Smooth muscle cell of the umbilical artery (primary cell): ENCODE measurements at places on chromosomes 4 and X. TPM values are rescaled to one million over a fixed set of nuclear protein-coding genes. Genes with fewer than 3 reads are reported as not detected.

The SLITRK2 gene
- total RNA-seq: not detected in 2 replicates

The CT83 gene
- not detected in 2 replicates for total RNA-seq

The TIMP1 gene
- total RNA-seq: 1,164 and 1,671 TPM in 2 replicates

The TMPRSS11B gene
- not detected in 2 replicates for total RNA-seq

The CT55 gene
- not detected in 2 replicates for total RNA-seq

The MAGEE2 gene
- not detected in 2 replicates for total RNA-seq

The PWWP3B gene
- total RNA-seq: 2.1 and 2.3 TPM in 2 replicates

The TREX2 gene
- total RNA-seq: 0.18 and 1.8 TPM in 2 replicates

The PHOX2B gene
- not detected in 2 replicates for total RNA-seq
